ENCODE measurements at places on chromosomes 12 and 14.

- no peak for DNase-seq
Observed at GRCh38 chr14:104638190-104638589, 33.6 kb upstream of the TMEM179 start.

DNA sequence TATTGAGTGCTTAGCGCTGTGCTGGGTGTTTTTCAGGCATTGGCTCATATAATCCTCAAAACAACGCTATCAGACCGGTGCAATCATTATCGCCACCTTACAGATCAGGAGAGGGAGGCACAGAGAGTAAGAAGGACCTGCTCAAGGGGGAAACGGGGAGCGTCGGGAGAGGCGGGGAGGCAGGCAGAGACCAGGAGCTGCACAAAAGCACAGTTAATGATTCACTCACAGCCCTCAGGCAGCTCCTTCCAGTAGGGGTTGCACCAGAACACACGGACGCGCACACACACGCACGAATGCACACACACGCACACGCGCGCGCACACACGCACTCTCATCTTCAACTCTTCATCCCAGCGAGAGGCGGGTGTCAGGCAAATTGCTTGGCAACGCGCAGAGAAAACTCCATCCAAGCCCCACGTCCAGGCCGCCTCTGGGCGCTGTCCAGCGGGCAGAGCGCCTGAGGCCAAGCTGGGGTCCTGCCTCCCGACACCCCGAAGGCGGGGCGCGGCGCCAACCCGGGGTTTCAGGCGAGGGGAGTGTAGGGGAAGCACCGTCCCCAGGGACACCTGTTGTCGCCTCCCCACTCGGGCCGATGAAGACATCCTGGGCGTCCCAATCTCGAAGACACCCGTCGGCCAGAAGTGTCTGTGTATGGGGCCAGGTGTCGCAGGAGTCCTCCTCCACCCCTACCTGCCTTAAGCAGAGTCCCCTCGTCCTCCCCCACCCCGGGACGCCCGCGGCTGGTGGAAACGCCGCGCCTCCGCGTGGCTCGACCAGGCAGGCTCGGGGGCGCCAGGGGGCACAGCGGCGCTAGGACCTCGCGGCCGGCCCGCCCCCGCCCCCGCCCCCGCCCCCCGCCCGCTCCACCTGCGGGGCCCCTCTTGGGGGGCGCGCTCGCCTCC is 35.5 kb upstream of the STON2 start:
- peak; percentile 34 for DNase-seq

GRCh38 chr12:94916663-94917062 is 86.8 kb downstream of the NDUFA12 start:
- DNase-seq = no peak

GRCh38 chr12:47156167-47156736 is 76.5 kb upstream of the AMIGO2 start:
- no peak for DNase-seq

DNA sequence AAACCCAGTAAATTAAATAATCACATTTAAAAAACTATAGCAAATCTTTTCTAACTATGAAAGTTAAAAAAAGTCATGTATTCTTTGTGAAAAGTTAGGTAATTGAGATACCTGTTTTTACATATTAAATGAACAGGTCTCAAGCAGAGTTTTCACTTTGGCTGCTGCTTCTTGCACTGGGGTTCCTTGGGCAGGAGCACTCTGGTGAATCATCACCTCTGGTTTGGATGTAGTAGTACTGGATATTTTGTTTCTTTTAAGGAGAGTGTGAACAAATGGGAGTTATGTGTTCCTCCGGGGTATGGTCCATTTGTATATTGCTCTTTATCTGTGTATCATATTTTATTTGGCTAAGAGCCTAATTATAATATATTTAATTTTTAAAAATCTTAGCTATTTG is 82.7 kb downstream of the FUT8 start:
- no peak for DNase-seq

- no peak for DNase-seq
Observed at GRCh38 chr12:96070670-96071279, 35.4 kb upstream of the LTA4H start.

DNA sequence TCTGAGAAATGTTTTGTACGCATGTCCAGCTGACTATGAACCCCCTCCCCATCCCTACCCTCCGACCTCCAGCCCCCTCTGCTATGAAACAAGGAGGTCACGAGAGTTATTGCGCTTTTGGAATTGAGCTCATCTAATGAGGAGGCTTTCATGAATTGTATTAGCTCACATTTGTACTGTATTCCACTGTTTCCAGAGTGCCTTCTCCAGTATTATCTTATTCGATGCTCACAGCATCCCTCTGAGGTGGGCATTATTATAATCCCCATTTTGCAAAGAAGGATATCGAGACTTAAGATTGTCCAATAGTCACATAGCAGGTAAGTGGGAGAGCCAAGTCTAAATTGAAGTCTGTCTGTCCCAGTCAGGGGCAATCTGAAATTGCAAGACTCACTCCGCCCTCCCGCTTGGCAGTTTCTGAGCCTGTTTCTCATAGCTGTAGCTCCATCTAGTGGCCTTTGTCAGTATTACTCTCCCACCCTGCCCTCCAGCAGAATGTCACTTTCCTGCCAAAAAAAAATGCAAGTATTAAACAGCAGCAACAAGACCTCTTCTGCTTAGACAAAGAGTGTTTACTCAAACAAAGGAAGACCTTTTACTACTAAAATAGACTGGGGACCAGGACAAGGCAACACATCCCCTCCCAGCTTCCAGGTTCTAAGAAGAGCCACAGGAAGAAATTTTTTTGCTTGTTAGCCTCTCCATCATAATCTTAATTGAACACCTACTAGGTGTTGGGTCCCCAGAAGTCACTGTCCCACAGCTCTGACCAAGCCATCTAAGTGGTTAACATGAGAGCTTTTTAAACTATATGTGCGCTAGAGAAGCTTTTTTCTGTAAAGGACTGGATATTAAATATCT is 48.6 kb upstream of the TMEM233 start:
- peak; percentile 31 for DNase-seq

GRCh38 chr14:100155756-100156616 is 3.5 kb downstream of the DEGS2 start:
- DNase-seq = no peak

- no peak for DNase-seq
Observed at GRCh38 chr12:114682106-114682784, 1.7 kb downstream of the TBX3 start.

GRCh38 chr12:52224151-52224550 is 8.9 kb upstream of the KRT7 start:
- no peak for DNase-seq

GRCh38 chr12:116026346-116026745 is 251.1 kb downstream of the MED13L start:
- no peak for DNase-seq

GRCh38 chr12:26728205-26729050 is 104.6 kb downstream of the ITPR2 start:
- DNase-seq = no peak

GRCh38 chr14:78933948-78934524 is 763.9 kb downstream of the NRXN3 start:
- peak; percentile 0 for DNase-seq

GRCh38 chr14:48710133-48710532 is 876.0 kb downstream of the RPS29 start:
- DNase-seq = no peak

DNA sequence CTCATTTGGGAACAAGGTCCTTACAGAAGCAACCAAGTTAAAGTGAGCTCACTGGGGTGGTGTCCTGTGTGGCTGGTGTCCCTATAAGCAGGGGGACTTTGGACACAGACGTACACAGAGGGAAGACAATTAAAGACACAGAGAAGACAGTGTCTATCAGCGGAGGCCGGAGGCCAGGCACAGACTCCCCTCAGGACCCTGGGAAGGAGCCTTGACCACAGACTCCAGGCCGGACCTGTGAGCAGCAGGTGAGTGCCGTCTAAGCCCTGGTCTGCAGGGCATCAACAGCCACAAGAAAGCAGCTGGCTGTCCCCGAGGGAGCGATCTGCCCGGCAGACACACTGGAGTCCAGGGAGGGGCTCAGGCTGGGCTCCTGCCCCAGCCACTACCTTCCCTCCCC is 219.1 kb upstream of the C14orf180 start:
- no peak for DNase-seq

- no peak for DNase-seq
Observed at GRCh38 chr14:80304125-80304766, 92.9 kb upstream of the DIO2 start.

GRCh38 chr12:95637471-95638155 is 86.3 kb upstream of the USP44 start:
- DNase-seq = no peak

DNA sequence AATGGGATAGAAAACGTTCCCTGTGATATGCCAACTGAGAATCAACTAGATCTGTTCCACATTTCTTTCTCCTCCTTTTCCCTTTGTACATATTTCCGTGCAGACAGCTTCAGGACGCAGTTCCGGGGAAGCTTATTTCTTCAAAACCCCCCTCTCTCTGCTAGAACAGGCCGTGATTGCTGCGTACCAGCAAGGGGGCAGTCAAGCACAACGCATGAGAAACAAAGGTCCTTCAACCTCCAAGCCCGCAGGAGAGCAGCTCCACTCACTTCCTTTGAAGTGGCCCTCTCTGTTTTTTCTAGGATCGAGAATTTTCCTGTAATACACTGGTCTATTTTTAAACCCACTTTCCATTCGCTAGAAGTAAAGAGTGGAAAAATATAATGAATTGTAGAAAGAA is 80.8 kb downstream of the ZNF664 start:
- peak; percentile 55 for DNase-seq

- peak; percentile 33 for DNase-seq
Observed at GRCh38 chr14:61472011-61472672, 150.8 kb downstream of the PRKCH start.

DNA sequence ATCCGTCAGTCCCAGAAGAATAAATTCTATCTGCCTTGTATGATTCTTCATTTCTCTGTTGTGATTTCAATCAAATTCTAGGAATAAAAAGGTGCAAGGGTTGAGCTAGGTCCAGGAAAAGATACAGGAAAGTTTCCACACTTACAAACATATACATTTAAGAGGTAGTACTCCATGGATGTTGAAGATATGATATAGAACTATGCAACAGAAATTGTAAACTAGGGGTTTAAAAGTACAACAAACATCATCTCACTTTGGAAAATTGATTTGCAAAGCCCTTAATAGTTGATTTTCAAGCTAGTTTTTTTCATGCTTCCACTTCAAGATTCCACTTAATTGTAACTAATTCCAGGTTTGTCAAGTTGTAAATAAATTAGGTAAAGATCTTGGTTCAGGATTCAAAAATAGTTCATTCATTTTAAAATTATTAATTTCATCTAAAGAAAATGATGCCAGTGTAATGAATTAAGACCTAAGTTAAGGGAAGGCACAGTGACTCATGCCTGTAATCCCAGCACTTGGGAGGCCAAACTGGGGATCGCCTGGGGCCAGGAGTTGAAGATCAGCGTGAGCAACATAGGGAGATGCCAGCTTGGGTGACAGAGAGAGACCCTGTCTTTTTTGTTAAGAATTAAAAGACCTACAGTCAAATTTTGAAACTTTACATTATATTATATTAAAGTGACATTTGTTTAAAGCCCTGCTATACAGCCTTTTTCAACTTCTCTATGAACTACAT is at the start of gene OR6C70:
Gene OR6C70, minus strand, starts transcription at position 51 of the 742 bp plus-strand sequence. Its CDS starts 0 bp downstream, at position 51.
- DNase-seq = no peak

DNA sequence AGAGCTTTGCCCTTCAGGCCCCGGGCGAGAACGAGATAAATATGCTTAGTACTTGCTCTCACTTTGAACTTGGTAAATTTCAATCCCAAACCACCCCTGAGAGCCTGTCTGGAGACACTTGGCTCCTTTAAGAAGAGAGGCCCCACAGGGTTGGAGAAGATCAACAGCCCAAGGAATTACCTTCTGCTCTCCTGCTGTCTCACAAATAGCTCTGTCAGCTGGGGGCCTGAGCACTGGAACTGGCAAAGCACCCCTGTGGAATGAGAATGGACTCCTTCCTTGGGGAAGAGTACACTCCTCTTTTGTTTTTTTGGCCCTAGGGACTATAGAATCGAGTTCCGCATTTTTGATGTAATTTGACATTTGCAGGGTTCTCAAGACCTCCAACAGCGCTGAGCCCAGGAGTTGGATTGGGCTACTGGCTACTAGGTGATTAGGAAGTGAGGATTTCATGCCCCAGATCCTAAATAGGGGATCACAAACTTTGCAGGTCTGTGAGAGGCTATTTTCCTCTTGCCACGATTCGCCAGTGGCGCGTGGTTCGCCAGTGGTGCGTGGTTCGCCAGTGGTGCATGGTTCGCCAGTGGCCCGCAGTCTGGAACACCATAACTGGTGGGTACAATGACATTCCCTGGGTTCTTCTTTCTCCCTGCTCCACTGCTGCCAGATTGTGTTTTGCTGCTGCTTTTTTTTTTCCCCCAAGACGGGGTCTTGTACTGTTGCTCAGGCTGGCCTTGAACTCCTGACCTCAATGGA is 17.8 kb upstream of the MEG3 start:
- no peak for DNase-seq

DNA sequence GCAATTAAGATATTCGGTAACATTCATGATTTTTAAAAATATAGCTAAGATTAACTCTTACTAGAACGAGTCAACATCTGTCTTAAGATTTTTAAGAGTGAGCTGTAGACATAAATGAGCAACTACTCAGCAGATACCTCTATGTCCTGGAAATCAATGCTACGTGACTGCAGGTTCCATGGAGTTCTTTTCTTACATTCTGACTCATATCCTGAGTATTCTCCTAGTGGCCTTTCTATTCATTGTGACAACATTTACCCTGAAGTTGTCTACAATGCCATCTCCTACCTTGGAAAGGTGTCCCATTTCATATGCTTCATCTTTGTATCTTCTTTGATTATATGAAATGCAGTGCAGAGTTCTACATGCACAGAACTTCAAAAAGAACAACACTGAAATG is 59.9 kb downstream of the PKP2 start:
- no peak for DNase-seq

DNA sequence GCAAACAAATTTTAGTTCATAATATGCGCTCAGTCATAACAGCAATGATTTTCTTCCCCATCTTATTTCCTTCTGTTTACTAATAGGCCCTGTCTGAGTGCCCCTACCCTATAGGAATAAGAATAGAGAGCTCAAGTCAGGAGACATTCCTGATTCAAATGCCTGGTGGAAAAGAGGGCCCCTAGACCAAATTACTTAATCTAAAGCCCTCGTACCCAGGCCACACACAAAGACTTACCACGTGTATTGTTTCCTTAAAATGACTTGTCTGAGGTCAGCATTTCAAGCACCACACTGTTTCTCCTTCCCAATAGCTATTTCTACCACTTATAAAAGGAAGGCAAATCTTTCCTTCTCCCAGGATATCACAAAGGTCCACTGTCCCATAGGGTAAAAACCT is 314.9 kb upstream of the TMTC1 start:
- no peak for DNase-seq

DNA sequence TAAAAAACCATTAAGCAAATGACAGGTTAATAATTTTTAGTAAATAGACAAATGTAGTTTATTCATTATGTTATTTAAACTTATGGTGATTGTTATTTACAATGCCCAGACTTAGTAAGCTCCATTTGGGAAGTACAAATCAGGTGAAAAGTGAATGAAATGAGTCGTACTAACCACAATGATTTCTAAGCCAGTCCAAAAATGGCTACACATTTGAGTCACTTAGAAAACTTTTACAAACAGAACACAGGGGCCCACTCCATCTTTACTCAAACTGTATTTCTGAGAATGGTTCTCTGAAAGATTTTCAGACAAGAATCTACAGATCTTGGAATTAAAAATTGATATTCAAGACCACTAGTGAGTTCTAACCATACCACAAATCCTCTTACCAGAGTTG is 653.3 kb upstream of the MIS18BP1 start:
- no peak for DNase-seq
